ENCODE measurements at places on chromosomes 11 and 22.

GRCh38 chr22:44358709-44359440, 46.1 kb upstream of the SHISAL1 start:
- DNase-seq = no peak

GRCh38 chr22:19195796-19196731, 17.5 kb upstream of the SLC25A1 start:
- no peak for DNase-seq

GRCh38 chr22:32218470-32218869, 13.6 kb upstream of the RFPL2 start:
- DNase-seq = no peak

DNA sequence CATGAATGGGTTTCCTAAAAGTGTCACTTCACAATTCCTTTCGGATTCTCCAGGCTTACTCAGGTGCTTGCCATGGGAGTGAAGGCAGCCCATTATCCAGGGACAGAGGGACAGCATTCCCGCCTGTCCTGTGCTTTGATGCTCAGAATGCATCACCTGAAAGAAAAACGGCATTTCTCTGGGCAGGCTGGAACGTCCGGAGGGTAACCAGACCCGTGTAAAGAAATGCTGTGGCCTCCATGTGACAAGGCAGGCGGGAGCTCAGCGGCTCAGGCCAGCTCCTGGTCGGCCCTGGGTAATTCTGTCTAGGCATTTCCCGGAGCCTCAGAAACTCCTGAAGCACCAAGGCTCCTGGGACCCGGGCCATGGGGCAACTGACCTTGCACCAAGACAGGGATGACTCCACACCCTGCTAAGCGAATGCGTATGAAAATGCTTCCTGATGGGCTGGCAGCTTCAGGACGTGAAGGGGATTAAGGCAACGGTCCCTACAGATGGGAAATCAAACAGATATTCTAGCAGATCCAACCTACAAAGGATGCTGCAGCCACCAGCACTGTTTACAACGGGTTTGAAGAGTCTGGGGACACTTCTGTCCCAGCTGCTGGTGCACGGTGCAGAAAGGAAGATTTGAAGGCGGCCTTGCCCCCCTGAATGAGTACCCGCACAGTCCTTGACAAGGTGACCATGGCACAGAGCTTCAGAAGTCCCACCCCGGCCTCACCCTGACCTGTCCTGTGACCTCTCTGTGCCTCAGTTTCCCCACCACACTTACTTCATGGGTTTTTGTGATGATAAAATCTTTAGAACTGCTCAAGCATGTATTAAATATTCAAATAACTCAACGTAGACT, 13.6 kb upstream of the FGF3 start:
- DNase-seq = no peak

All from fibroblast of mammary gland (primary cell).